Activated T-cell treated with anti-CD3 and anti-CD28 coated beads for 1 hour (primary cell): ENCODE measurements at places on chromosomes 11 and 22.

DNA sequence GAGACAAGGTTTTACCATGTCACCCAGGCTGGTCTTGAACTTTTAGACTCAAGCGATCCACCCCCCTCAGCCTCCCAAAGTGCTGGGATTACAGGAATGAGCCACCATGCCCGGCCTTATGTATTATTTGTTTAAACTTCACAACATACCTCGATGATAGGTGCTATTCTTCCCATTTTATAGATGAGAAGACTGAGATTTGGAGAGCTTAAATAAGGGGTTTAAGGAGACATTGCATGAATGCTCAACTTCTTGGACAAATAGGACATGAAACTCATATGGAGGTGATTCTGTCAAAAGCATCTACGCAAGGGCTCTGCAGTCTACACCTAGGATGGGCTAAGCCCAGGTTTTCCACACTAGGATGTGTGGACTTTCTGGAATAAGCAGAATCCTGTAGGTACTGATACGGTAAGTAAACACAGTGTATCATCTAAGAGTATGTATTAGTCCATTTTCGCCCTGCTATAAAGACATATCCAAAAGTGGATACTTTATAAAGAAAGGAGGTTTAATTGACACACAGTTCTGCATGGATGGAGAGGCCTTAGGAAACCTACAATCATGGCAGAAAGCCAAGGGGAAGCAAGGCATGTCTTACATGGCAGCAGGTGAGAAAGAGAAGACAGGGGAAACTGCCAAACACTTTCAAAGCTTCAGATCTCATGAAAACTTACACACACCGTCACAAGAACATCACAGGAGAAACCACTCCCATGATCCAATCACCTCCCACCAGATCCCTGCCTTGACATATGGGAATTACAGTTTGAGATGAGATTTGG, 62.8 kb upstream of the CAPRIN1 start:
- no peak for DNase-seq

DNA sequence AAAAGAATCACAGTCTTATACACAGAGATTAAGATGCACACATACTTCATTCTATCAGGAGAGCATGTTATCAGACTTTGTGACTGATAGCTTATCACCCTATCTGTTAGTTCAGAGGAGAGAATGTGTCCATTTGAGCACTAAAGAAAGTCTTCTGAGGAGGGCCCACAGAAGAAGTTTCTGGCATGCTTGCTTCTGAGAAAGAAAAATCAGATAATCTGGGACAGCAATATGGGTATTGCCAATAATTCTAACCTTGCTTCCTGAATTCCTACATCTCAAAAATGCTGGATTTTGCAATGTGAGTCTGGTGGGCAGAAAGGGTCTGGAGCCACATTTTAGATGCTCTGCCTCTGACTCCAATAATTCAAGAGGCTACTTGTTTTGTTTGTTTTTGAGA, 128.9 kb downstream of the RBFOX2 start:
- DNase-seq = no peak

DNA sequence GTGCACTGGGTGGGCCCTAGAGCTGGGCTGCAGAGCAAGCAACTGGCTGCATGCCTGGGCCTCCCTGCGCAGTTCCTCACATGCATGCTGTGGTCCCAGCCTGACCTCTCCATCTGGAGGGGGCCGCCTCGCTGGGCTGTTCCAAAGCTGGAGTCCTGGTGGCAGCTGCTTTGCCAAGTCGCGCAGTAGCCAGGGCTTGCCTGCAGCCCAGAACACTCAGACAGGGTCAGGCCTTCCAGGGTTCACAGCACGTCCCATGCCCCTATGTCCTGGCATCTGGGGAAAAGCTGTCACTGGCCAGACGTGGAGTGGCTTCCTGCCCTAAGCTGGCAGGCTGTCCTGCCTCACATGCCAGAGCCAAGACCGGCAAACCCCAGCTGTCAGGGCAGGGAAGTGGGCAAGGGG, 16.5 kb upstream of the CDC42EP2 start:
- no peak for DNase-seq

- DNase-seq = no peak
Measured at GRCh38 chr22:23684026-23684425, 6.8 kb upstream of the RGL4 start.

DNA sequence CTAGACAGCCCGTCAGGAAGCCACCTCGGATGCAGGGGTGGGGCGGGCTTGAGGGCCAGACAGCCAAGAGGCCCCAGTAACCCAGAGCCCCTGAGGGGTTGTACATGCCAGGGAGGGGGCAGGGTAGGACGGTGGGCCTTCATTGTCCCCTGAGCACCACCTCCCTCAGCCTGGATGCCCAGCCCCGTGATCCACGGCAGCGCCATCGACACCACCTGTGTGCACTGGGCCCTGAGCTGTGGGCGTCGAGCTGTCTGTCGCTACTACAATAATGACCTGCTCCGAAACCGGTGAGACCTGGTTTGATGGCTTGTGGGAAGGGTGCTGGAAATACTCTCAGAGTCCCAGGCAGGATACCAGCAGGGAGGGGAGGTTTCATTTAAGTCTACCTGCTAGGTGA, 37.4 kb upstream of the TPBGL start:
- DNase-seq = no peak

GRCh38 chr11:65573391-65574079, 1.2 kb downstream of the FAM89B start:
- DNase-seq = no peak
